ENCODE measurements at places on chromosomes 3 and 15.

- DNase-seq: no peak
Observed at GRCh38 chr15:101306341-101307047, 11.4 kb upstream of the SNRPA1 start.

DNA sequence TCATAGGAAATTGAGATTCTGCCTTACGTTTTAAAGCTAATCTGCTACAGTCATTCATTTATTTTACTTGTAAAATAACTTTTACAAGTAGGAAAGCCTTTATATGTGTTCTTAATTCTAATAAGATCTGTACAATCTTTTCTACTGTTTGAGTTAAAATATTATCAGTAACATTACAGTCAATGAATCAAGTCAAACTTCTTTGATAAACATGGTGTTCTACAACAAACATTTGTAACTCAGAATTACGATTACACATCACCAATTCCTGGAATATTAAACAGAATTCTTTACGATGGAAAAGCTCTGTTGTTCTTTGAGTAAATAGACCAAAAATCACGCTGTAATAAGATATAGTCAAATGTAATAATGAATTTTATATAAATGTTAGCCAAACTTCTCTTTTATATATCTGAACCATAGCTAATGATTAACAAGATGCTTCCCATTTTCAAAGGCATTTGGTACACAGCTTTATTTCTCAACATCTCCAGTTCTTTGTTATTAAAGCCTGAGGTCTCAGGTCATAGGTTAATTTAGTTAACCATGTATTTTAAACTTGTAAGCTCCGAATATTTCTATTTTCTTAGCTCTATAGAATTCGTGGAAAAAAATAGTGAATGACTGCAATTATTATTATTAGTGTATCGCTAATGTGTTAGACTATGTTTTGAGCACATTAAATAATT, 232.4 kb downstream of the NAALADL2 start:
- DNase-seq: no peak

DNA sequence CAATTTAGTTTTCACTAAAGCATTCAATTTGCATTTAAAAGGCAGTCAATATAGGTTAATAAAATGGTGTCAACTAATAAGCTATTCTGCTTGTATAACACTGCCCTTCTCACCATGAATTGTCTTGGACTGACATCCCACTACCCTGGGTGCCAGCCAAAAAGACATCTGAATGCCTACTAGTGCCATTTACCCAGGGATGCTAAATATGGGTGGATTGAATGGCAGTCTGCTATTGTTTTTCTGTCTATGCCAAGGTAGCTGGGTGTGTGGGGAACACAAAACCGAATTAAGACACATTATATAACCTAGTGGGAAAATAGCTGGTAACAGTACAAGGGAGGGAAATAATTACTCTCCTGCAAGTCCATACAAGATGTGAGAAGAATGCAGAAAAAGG, 240.0 kb upstream of the CFAP20DC start:
- DNase-seq: no peak

GRCh38 chr3:30273304-30274072, 332.9 kb upstream of the TGFBR2 start:
- no peak for DNase-seq

GRCh38 chr3:151925876-151926275, 52.4 kb downstream of the SUCNR1 start:
- DNase-seq: no peak

DNA sequence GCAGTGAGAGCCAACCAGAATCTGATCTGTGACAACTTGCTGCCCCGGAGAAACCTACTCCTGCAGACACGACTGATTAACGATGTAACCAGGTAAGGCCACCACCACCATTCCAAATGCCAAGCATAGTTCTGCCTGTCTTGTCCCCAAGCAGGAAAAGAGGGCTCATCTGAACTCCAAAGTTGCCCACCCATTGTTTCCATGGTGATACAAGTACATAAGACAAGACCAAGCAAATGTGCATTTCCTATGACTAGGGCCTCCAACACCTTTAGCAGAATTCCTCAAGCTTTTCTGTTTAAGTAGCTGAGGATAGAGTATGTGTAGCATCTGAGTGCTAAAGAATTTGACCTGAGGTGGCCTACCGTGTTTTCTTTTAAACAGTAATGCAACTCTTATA, 290.7 kb downstream of the RYR3 start:
- no peak for DNase-seq

GRCh38 chr3:4735243-4735642, 242.1 kb downstream of the ITPR1 start:
- DNase-seq: no peak

GRCh38 chr3:187013159-187013716, 82.9 kb downstream of the ST6GAL1 start:
- no peak for DNase-seq

DNA sequence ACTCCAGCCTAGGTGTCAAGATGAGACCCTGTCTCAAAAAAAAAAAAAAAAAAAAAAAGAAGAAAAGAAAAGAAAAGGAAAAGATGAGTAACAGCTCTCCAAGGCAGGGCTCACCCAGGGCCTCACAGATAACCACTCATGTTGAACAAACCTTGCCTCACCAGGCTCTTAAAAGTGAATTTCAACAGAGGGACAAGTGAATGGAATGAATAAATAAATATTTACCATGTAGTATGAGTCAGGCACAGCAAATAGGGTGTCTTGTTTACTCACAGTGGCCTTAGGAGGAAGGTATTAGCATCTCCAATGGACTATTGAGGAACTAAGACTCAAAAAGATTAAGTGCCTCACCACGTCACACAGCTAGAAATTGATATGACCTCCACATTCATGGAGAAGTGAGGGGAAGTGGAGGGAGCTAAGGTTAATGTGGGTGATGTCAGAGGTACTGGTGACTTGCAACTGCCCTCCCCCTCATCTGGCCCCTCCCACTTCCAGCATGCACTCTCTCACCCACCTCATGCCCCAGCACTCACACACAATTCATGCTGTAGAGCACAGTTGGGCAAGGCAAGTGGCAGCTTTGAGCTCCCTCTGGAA, 255.5 kb downstream of the UACA start:
- DNase-seq: peak; percentile 51

- no peak for DNase-seq
Observed at GRCh38 chr15:76776480-76776879, 128.7 kb downstream of the SCAPER start.

GRCh38 chr3:45311327-45311726, 77.0 kb upstream of the LARS2 start:
- no peak for DNase-seq

- no peak for DNase-seq
Observed at GRCh38 chr3:138042043-138042442, 32.1 kb downstream of the CLDN18 start.

DNA sequence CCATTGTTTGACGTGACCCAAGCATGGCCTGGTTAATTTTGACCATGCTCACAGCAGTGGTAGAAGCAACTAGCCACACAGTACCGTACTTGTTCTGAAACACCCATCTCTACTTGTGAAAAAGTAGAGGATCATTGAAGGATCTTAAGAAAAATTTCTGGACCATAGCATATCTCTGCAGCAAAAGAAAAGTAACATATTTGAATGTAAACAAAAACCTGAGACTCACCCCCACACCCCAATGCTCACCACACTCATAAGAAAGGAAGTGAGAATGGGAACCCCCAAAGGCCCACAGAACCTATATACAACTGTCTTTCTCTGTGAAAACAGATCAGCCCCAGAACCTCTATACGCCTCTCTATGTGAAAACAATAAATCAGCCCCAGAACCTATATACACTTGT, 33.8 kb upstream of the TFRC start:
- no peak for DNase-seq

DNA sequence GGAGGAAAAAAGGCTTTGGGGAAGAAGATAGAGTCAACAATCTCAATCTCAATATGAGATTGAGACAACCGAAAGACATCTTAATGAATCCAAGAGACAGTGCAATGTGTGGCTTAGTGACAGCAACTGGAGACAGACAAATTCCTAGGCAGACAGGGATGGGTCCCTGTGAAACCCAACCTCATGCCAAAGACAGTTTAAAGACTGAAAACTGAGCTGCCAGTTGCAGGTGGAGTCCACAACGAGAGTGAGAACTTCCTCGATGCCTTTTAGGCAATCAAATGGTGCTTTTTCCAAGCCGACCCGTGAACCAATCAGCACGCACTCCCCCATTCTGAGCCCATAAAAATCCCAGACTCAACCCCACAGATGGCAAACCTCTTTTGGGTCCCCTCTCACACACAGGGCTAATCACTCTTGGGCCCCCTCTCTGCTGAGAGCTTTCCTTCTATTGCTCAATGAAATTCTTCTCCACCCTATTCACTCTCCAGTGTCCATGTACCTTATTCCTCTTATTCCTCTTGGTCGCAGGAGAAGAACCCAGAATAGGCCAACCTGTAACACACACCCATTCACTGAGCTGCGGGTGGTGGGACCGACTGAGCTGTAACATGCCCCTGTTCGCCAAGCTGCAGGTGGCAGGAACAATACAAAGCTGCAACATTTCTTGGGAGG, 34.8 kb downstream of the ZMAT3 start:
- no peak for DNase-seq

- no peak for DNase-seq
Observed at GRCh38 chr15:98663606-98664005, 15.3 kb downstream of the IGF1R start.

- no peak for DNase-seq
Observed at GRCh38 chr3:53425936-53426335, 68.5 kb upstream of the CACNA1D start.

GRCh38 chr15:82165948-82166376, 96.6 kb downstream of the EFL1 start:
- DNase-seq: no peak

GRCh38 chr3:191768421-191768820, 307.5 kb downstream of the PYDC2 start:
- no peak for DNase-seq

DNA sequence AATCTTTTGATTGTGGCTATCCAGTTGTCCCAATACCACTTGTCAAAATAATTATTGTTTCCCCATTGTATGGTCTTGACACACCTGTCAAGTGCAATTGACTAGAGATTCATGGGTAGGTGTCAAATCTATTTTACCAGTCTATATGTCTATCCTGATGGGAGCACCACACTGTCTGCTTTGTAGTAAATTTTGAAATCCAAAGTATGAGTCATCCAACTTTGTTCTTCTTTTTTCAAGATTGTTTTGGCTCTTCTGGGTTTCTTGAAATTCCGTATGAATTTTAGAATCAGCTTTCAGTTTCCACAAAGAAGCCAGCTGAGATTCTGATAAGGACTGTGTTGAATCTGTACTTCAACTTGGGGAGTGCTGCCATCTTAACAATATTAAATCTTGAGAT, 71.9 kb downstream of the CSNK1G1 start:
- no peak for DNase-seq

DNA sequence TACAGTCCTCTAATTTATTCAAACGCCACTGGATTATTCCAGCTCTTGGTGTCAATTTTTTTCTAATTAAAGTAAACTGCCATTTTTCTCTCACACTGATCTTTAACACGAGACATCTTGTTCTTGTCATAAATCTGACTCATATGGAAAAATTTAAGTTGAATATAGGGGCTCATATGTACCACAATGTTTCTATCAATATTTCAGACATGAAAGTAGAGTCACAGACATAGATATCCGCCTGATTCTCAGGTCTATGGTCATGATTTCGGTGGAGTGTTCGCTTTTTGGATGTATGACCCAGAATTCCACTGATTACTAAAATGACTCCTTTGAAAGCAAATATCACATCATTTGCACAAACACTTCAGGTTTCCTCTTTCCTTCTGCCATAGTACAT, 552.8 kb downstream of the FOXP1 start:
- DNase-seq: no peak

GRCh38 chr3:98388147-98388546, 2.3 kb upstream of the OR5K3 start:
- no peak for DNase-seq

GRCh38 chr15:101237251-101237650, 14.6 kb downstream of the CHSY1 start:
- DNase-seq: no peak
